ENCODE measurements at places on chromosomes 11 and 22.

GRCh38 chr22:44930016-44930710 is 79.6 kb downstream of the PHF21B start:
- no peak for DNase-seq

- DNase-seq = no peak
Observed at GRCh38 chr11:125942771-125943428, 2.9 kb upstream of the VSIG10L2 start.

DNA sequence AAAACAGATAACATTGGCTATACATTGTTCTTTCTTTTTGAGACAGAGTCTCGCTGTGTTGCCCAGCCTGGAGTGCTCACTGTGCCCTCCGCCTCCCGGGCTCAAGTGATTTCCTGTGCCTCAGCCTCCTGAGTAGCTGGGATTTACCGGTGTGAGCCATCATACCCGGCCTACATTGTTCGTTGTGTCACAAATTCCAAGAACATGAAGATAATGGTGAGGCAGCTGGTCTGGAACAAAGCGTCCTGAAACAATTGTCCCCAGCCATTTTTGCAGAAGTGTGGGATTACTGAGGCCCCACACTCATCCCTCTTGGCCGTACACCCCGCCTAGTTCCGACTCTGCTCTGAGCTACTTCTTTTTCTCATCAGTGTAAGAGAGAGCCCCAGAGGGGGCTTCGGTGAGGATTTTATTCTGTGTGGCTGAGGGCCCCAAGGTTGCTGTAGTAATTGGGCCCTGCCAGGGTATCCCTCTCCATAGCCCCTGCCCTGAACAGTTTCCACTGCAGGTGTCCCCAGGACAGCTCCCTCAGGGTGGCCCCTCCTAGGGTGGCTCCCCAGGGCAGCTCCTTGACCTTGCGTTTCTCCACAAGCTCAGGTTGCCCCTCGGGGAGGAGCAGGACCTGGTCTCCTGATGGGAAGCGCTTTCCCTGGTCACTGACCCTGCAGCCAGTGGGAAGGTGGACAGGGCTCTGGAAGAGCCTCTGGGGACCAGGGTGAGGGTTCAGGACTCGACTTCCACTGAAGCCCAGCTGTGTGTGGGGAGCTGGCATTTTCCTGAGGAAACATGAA is 13.1 kb upstream of the ARSA start:
- DNase-seq = no peak

DNA sequence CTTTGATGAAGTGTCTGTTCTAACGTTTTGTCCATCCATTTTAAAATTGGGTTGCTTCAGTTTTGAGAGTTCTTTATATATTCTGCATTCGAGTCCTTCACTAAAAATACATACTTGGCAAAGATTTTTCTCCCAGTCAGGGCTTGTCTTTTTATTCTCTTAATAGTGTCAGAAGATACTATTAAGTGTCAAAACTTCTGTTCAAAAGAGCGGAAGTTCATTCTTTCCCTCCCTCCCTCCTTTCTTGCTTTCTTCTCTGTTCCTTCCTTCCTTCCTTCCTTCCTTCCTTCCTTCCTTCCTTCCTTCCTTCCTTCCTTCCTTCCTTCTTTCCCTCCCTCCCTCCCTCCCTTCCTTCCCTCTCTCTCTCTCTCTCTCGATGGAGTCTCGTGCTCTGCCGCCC is 7.6 kb upstream of the MUC6 start:
- no peak for DNase-seq

DNA sequence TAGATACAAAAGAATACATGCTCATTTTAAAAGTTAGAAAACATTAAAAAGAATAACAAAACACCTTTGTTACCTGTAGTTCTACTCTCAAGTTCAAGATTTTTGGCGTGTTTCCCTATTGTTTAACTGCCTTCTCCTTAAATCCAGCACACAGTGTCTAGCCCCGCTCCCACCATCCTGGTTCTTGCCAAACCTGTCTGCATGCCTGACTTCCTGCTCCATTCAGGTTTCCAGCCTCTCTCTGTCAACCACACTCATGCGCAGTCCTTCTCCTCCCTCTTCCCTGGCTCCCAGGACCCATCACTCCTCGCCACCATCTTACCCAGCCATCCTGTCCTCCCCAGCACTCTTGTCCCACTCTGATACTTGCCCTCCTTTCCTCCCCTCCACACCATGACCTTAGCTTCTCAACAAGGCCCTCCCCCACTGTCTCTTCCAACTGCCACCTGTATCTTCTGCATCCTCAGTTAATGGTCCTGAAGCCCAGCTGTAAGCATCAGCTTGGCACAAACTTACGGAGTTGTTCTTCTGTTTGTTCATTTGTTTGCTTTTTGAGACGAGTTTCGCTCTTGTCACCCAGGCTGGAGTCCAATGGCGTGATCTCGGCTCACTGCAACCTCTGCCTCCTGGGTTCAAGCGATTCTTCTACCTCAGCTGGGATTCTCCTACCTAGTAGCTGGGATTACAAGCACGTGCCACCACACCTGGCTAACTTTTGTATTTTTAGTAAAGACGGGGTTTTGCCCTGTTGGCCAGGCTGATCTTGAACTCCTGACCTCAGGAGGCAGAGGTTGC is 7.5 kb upstream of the MYH9 start:
- DNase-seq = peak; percentile 88

- no peak for DNase-seq
Observed at GRCh38 chr22:48654492-48654891, 1173.2 kb downstream of the BRD1 start.
